Lung (tissue), 17 donors: ENCODE measurements at places on chromosomes 16 and 17. TPM values are rescaled to one million over a fixed set of nuclear protein-coding genes. Genes with fewer than 3 reads are reported as not detected.

DNA sequence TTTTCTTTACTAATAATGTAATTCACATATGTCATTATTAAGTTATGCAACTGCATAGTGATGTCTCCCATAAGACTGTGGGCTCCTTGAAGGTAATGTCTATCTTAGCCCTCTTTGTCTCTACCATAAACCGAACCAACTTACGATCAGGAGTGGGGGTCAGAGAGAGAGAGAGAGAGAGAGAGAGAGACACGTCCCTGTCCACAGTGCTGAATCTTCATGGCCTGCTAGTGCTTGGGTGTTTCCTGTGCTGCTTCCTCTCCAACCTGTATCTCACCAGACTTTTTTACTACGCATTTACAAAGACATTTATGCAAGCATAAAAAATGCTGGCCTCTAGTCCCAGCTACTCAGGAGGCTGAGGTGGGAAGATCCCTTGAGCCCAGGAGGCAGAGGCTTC is 52.2 kb upstream of the HAPSTR1 start:
- peak; percentile 27 for DNase-seq

- DNase-seq: peak; percentile 92
Measured at GRCh38 chr17:15257258-15257788, 7.8 kb downstream of the PMP22 start.

DNA sequence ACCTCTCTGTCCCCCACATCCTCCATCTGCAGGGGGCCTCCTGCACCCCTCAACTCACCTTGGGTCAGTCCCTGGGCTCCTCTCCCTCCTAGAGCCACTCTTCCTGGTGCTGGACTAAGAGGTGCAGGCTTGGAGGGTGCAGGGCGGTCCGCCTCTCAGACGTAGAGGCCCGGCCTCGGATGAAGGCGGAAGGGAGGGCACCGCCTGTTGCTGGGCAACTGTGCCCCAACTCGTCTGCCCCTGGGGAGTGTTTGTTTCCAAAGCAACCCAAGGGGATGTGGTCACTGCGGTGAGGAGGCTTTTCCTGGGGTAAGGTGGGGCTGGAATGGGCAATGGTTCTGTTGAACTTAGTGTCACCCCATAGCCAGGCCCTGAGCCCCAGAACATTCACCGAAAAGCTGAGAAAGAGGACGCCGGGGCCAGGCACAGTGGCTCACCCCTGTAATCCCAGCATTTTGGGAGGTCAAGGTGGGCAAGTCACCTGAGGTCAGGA is at the start of gene C16orf54:
Gene C16orf54, minus strand, starts transcription at position 138 of the 493 bp plus-strand sequence. CDS start 1,039 bp downstream, outside the sequence.
- DNase-seq: peak; percentile 16

DNA sequence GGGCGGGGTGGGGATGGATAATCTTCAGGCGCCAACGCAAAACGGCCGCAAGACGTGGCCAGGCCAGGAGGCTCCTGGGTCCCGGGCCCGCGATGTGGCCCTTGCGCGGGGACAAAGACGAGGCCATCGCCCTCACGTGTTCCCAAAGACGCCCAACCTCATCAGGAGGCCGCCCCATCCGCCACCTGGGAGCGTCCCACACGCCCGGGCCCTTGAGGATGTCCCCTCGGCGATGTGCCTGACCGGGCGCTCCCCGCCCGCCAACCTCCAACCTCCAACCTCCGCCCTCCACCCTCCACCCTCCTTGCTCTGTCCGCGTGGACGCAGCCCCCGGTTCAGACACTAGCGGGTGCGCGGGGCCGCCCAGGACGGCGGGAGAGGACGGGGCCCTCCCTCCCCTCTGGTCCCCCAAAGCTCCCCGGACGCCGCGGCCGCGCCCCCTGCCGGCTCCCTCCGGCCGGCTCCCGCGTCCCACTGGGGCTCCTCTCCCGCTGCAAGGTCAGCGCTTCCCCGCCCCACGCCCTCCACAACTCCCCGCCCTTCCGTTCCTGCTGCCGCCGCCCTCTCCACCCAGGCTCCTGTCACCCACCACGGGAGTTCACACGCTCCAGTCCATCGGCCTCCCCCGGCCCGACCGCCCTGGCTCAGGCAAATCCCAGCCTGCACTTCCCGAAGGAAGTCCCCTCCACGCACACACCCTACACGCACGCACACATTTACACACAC is 250.8 kb upstream of the RPL38 start:
- DNase-seq: peak; percentile 74

DNA sequence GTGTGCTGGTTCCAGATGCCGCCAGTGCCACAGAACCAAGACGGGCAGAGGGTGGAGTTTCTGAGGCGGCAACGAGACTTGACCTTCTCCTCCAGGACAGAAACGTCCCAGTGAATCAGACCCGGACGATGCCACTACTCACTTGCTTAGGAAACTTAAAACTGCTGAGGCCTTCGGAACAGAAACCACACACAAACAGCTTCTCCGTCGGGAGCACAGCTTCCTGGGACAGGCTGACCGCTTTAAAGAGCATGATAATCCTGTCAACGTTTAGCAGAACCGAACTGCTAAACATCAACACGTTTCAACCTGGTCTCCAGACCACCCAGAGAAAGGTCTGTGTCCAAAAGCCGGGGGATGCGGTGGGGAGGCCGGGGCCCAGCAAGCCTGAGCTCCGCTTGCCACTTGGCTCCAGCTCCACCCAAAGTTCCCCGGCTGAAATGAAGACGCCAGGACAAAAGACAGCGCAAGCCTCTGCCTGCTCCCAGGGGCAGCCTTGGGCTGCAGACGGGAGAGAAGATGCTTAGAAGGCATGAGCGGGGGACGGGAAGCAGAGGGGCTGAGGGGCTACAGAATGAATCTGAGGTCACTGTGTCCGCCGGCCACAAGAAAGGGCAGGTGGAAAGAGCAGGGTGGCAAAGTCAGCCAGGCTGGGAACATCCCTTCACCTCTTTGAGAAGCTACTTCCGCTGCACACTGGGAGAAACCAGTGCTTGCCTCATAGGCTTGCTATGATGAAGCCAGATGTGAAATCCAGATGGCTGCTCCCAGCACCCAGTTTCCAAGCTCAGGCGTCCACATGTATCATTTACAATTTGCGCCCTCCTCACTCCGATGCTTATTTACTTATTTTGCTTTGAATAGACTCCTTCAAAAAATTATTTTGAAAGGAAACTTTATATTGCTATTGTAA is 69.0 kb downstream of the MRM3 start:
- DNase-seq: peak; percentile 42

DNA sequence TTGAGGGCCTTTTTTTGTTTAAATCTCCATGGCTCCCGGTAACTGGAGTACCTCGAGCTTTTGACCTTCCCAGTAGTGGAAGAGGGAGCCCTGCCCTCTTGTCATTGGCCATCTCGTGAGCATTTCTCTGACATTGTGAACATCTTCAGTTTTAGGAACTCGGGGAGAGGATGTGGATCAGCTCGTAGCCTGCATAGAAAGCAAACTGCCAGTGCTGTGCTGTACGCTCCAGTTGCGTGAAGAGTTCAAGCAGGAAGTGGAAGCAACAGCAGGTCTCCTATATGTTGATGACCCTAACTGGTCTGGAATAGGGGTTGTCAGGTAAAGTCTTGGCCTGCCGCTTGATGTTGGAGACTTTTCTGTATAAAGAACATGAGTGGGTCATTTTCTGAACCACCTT is 24.3 kb downstream of the NTAN1 start:
- DNase-seq: no peak

GRCh38 chr17:43517615-43518386 is 28.3 kb downstream of the ETV4 start:
- no peak for DNase-seq

GRCh38 chr16:50434872-50435478 is 66.2 kb upstream of the BRD7 start:
- no peak for DNase-seq

GRCh38 chr16:31250782-31251384 is 8.9 kb upstream of the ITGAM start:
- DNase-seq: no peak

DNA sequence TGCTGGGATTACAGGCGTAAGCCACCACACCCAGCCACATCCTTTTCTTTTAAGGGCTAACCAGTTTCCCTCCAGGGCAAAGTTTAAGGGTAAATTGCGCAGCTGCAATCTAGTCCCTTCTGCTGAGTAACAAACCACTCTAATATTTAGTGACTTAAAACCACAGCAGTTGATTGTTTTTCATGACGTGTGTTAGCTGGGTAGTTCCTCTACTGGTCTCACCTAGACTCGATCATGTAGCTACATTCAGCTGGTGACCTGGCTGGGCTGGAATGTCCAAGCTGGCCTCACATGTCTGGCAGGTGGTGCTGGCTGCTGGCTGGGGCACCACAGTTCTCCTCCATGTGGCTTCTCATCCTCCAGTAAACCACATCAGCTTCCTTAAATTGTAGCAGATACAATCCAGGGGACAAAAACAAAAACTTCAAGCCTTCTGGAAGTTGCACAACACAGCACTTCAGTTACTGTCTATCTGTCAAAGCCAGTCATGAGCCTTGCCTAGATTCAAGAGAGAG is 75.5 kb downstream of the GPRC5B start:
- no peak for DNase-seq

GRCh38 chr17:61400066-61400716 is 548 bp downstream of the TBX2 start:
- DNase-seq: no peak

- DNase-seq: no peak
Measured at GRCh38 chr16:88015806-88016140, 64.5 kb downstream of the BANP start.

DNA sequence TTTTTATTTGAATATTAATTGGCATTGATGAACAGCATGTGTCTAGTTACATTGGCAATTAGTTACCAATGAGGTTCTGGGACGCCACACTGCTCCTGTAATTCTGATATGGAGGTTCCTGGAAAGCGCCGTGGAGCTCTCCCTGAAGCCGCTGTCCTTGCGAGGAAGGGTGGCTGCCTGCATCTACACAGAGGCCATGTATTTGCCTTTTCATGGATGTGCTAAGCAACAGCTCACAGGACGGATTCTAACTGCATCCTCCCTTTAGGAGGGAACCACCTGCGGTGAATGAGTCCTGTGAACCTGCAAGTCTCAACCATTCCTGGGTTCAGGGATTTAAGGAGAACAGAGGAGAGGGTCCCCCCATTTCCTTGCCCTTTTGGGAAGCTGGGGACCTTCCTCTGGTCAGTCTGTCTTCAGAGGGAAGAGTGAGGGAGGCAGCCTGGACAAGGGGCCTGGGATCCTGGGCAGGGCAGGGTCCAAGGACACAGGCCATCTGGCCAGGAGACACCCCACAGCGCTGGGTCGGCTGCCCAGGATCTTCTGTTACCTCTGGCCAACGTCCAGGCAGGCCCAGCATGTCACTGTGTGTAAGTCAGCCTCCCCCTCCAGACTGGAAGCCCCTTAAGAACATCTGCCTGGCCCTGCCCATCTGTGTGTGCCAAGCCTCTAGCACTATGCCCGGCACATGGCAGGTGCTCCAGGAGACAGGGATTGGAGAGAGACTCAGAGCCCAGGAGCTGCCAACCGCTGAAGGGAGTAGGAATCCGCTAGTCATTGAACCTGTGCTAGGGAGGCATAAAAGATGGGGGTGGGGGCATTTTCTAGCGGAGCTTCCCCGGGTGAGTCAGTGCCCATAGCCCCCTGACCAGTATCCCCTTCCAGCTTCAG is 314.1 kb upstream of the TNRC6C start:
- no peak for DNase-seq

GRCh38 chr16:77767211-77767610 is 21.2 kb upstream of the VAT1L start:
- DNase-seq: no peak

DNA sequence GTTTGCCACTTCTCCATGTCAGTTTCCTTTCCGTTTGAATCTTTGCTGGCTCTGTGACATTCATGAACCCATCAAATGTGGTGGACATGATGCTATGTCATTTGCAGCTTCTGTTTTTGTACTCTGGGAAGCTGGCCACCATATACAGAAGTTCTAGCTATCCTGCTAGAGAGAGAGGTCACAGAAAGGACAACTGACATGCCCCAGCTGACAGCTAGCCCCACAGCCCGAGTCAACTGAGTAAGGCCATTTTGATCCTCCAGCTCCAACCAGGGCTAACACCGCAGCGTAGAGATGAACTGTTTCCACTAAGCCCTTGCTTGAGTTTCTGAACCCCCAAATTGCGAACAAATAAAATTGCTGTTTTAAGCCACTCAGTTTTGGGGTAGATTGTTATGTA is 33.8 kb downstream of the CCDC42 start:
- peak; percentile 82 for DNase-seq

DNA sequence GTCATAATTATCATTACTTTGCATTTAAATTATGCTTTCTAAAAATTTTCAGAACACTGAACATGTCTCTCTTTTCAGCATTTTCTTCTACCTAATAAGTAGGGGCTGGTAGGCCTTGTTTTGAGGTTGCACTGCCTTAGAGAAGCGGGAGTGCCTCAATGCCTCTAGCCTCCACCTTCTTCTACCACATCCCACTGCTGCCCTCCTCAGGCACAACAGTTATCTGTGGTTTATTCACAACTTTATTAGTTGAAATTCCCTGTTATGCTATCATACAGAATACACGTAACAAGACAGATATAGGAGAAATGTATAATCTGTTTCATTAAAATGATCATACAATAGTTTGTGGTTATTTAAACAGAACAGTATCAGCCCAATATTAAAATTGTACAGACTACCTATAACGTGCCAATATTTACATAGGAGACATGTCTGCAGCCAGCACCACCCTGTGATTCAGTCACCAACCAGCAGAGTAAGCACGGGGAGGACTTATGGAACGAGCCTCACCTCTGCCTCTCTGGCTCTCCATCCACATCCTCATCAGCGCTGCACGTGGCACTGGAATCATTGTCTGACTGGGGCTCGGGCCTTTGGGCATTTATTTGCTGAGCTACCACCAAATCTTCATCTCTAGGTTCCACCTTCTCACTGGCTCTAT is 101.2 kb downstream of the TTC19 start:
- no peak for DNase-seq

DNA sequence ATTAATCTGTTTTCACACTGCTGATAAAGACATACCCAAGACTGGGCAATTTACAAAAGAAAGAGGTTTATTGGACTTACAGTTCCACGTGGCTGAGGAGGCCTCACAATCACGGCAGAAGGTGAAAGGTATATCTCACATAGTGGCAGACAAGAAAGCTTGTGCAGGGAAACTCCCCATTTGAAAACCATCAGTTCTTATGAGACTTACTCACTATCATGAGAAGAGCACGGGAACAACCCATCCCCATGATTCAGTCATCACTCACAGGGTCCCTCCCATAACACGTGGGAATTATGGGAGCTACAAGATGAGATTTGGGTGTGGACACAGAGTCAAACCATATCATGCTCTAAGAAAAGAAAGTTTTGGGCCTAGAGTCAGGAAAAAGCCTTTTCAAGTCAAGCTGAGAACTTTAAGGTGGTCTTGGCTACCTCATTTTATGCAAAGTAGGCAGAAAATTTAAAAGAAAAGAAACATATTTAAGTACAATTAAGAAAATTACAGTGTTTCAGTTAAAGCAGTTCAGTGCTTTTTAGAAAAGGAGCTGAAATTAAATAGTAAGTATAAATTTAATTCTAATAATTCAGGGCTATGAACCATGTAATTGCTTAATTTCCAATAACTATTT is 24.9 kb upstream of the CRYM start:
- DNase-seq: no peak

- peak; percentile 19 for DNase-seq
Measured at GRCh38 chr16:27237219-27238015, 31.2 kb downstream of the NSMCE1 start.

- DNase-seq: no peak
Measured at GRCh38 chr17:79677646-79678045, 53.1 kb upstream of the ENPP7 start.

- DNase-seq: peak; percentile 61
Measured at GRCh38 chr16:588639-588888, 1.3 kb upstream of the RAB40C start.

OSBPL7 gene
- 9.3 TPM for total RNA-seq

COIL gene
- 21.4 TPM for total RNA-seq

CCL17 gene
- total RNA-seq: not detected

NLK gene
- 14.9 TPM for total RNA-seq

NOB1 gene
- 23.0 TPM for total RNA-seq

RPL19 gene
- total RNA-seq: 1,387 TPM

TMEM92 gene
- total RNA-seq: 0.63 TPM

TBX4 gene
- total RNA-seq: 53.7 TPM

RNF222 gene
- total RNA-seq: not detected
